T-helper 17 cell (primary cell): ENCODE measurements at places on chromosomes 2 and 18.

DNA sequence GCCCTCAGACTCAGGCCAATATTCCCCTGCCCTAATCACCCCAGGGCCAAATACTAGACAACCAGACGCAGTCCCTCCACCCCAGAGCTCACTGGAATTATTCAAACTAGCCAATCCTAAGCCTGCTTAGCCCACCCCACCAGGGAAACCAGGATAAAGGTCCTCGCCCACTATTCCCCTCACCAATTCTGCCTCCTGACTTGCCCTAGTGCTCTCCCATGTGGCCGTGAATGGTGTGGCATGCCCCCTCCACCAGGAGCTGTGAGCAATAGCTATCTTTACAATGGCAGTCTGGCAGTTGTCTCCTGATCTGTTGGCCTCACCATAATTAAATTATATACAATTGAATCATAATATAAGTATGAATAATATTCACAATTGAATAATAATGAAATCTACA is 42.3 kb downstream of the FAM124B start:
- no peak for DNase-seq

- DNase-seq = no peak
These were observed 113.7 kb downstream of the B3GNT2 start for GRCh38 chr2:62309465-62310091.

DNA sequence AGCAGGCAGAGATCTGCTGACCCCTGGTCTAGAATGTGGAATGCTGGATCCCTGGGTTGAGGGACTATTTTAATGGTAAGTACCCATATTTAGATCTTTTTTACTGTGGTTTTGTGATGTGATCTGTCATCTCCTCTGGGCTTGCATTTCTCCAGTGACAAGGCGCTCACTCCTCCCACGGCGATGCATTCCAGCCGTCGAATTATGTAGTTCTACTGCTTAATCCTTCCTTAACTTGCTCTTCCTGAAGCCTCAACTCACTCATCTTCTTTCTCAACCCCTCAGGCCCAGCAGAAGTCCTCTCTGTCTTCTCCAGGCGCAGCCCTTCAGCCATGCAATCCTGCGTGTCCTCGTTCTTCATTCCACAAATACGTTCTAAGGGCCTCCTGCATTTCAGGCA is 51.2 kb downstream of the HPCAL1 start:
- no peak for DNase-seq

DNA sequence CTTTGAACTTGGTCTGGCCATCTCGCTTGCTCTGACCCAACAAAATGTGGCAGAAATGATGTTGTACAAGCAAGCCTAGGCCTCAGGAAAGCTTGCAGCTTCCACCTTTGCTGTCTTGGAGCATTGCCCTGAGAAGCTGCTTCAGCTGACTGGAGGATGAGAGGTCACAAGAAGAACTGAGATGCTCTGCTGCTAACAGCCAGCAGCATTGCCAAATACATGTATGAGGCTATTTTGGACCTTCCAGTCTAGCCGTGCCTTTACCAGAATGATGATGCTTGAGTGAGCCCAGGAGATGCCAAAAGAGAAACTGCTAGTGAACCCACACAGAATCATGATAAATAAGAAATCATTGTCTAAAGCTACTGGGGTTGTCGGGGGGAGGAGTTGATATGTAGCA is 13.2 kb upstream of the ITGAV start:
- DNase-seq = no peak
